ENCODE measurements at places on chromosomes 13 and 19. TPM values are rescaled to one million over a fixed set of nuclear protein-coding genes. Genes with fewer than 3 reads are reported as not detected.

The ZIC2 gene
- total RNA-seq, result not detected

The PAK4 gene
- total RNA-seq, result 15.8 TPM

The FAM216B gene
- total RNA-seq, result 47.3 TPM

The TRMT1 gene
- total RNA-seq, result 20.9 TPM

The LSM14A gene
- 77.3 TPM for total RNA-seq

The MYO16 gene
- 3.2 TPM for total RNA-seq

The CRX gene
- not detected for total RNA-seq

The KRTDAP gene
- total RNA-seq, result not detected

The ATXN8OS gene
- not detected for total RNA-seq

DNA sequence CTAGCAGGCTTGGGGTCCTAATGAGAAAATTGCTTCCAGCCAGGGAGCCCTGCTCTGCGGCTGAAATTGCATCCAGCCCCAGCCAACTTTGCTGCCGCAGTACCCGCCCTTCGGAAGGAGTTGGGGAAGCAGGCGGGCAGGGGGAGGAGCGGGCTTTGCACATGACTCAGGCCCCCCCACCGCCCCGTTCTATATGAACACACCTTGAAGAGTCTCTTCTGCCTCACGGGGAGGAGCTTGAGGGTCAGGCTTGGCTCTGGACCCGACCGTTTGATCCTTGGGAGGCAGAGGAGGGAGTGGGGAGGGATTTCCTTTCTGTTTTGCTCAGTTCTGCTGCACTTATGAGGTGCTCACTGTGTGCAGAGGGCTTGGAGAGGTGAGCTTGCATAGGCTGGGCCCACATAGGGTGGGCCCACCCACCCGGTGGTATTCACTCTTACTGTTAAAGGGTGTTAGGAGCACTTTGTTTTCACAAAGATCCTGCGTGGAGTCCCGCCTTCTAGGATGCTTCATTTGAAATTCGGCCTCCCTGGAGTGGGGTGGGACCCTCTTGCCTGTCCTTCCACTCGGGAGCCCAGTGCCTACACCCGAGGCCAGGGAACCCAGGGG lies 46.5 kb downstream of the LYL1 start:
- peak; percentile 77 for DNase-seq

DNA sequence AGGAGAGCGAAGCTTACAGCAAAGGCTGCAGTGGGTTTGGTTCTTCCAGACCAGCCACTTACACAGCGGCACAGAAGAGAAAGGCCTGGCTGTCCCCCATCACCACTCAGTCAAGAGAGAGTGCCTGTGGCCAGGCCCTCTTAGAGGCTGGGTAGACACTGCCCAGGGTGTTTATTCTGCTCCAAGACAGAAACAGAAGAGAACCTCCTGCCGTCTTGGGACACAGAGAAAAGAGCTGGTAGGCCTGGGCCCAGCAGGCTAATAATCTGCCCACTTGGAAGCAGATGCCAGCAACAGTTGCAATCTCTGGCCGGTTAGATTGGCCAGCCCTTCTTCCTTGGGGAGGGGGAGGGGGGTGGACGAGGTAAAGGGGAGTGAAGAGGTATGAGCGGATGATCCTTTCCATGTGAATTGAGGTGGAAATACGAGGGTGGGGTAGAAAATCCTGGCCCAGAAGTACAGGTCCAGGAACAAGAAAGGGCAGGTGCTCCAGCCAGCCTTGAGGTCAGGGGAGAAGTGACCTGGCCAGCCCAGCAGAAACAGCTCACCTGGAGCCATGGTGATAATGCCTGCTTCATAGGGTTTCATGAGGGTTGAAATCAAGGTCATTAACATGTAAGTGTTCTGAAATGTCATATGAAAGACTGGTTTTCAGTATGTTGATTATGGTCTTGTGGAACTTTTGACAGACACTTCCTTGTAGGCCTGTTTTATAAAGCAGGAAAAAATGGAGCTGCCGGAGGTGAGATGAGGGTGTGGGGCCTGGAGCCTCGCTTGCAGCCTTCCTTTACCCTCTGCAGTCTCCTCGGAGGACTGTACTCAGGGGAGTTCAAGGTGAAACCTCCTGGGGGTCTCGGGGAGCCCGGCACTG lies 116.9 kb downstream of the SIPA1L3 start:
- no peak for DNase-seq

DNA sequence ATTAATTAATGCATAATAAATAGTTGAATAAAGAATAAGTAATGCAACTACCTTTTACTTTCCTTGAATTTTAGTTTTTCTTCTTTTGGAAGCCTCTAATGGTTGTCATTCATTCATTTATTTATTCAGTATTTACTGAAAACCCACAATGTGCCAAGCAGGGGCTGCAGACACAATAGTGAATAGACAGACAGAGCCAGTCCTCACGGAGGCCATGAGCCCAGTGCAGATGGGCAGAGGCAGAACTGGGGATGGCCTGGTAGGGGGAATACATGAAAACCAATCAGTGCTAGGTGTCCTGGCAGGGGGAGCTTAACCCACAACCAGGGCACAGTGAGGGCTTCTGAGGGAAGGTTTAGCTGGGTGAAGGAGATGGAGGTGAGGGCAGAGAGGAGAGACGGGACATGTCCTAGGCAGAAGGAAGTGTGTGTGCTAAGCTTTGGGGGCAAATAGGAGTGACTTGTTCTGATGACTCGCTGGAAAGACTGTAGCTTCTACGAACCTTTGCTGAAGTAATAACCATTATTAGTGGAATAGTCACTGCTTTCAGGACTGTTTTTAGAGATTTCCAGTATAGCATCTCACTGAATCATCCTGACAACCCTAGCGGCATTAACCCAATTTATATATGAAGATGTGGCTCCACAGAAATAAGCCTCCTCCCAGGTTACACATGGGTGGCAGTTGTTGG lies 55.9 kb downstream of the ERCC5 start:
- DNase-seq, result no peak

DNA sequence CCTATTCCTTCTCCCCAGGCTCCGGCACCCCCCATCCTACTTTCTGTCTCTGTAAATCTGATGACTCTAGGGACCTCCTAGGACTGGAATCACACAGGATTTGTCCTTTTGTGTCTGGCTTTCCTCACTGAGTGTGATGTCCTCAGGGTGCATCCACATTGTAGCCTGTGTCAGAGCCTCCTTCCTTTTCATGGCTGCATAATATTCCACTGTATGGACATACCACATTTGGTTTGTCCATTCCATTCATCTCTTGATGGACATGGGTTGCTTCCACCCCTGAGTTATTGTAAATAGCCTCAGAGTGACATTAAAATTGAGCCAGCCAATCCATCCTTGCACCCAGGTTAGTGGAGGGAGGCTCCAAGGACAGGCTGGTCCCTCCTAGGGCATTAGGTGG lies 22.8 kb upstream of the NMRK2 start:
- no peak for DNase-seq

GRCh38 chr13:27794921-27795717 lies 2.8 kb downstream of the GSX1 start:
- DNase-seq, result no peak

GRCh38 chr13:36700170-36700569 lies 26.4 kb downstream of the SERTM1 start:
- DNase-seq, result no peak

- DNase-seq, result no peak
Measured at GRCh38 chr13:63345835-63346234, 1930.2 kb upstream of the PCDH20 start.

GRCh38 chr13:33743438-33744368 lies 74.2 kb upstream of the RFC3 start:
- no peak for DNase-seq

DNA sequence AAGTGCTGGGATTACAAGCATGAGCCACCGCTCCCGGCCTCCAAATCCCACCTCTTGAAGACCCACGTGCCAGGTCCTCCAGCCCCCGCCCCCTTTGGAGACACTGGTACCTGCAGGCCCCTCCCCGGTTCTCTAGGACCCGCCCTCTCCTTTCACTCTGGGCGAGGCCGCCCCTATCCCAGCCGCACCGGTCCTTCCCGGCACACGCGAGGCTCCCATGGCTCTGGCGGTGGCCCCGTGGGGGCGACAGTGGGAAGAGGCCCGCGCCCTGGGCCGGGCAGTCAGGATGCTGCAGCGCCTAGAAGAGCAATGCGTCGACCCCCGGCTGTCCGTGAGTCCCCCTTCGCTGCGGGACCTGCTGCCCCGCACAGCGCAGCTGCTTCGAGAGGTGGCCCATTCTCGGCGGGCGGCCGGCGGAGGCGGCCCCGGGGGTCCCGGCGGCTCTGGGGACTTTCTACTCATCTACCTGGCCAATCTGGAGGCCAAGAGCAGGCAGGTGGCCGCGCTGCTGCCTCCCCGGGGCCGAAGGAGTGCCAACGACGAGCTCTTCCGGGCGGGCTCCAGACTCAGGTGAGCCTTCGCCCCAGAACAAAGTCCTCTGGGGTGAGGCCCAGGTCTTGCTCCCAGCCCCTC lies at the start of gene CBLC:
Gene CBLC (plus strand): TSS at position 176 of the 633 bp plus-strand sequence. CDS start 42 bp downstream, at position 218.
- no peak for DNase-seq
